ENCODE measurements at places on chromosomes 1 and 21. TPM values are rescaled to one million over a fixed set of nuclear protein-coding genes. Genes with fewer than 3 reads are reported as not detected.

The TRIM67 gene
- polyA plus RNA-seq = not detected

DNA sequence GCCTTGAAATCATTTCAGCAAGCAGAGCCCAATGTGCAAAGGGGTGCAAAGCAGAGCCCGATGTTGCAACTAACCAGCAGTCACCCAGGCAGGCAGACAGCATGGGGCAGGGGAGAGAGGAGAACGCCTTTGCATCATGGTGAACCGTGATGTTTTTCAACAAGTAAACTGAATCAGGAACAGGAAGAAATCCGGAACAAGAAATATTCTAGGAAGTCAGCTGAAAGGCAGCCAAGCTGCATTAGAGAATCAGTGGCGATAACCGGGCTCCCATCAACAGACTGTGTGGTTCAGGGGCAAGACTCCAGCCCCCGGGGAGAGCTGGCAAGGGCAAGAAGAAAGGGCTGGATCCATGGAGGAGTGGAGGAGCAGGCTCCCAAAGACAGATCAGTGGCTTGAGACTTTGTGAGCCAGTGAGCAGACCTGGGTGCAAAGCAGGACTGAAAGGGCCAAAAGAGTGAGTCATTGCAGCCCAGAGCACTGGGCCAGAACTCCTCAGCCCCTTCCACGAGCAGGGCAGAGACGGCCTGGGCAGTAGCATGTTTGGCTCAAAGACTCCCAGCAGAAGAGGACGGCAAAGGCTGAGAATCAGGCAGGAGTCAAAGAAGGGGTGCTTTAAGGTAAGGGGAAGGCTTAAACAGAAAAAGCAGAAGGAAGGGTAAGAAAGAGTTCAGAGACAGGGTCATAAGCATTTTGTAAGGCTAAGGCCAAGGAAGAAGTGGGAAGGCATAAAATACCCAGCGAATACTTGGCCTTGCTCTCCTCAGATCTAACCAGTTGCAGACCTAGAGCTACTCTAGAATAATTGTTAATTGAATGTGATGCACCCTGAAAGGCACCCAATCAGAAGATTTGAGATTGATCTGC lies 155.0 kb downstream of the SETD4 start:
- no peaks in the 10 kb centered on the region for H3K4me1 ChIP-seq
- H3K36me3 ChIP-seq = no peaks in the 10 kb centered on the region
- peak overlapping the region; percentile 31 for H3K27ac ChIP-seq

The AADACL3 gene
- polyA plus RNA-seq = not detected

GRCh38 chr1:183331091-183331742 lies 87.0 kb downstream of the NMNAT2 start:
- no peak overlapping the region for H3K4me3 ChIP-seq
- H3K4me1 ChIP-seq = peaks cover 19% of the 10 kb centered on the region
- no peaks in the 10 kb centered on the region for H3K36me3 ChIP-seq

DNA sequence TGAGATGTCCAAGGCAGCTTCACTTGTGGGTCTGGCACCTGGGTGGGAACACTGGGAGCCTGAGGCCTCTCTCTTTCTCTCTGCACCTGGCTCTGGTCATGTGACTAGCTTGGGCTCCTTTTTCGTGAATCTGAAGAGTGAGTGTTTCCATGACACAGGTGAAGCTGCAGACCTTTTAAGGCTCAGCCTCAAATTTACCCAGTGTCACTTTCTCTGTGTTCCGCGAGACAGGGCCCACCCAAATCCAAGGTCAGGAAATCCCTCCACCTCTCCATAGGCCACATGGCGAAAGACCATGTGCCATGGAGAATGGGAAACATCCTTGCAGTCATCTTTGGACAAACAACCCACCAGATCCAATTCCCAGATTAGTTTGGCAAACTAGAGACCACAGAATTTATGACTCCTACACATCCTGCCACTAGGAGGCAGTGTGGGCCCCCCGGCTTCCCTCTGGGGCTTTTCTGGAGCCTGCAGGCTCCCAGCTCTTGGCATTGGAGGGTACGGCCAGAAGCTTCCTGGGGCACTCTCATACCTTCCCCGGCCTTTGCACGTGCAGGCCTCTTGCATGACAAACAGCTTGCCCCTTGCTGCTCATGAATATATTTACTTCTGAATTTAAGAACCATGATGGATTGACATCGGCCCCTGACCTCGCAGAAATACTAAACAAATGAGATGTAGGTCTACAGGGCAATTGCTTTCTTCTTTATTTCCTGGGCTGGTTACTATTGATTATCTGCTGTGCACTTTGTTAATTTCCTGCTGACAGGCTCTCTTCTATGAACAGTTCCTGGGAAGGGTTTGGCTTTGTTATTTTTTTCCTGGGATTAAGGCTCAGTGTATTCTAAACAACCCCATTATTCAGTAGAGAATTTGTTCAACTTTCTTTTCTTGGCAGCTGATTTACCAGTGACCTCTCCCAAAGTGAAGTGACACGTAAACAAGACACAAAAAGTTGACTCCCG lies 180.7 kb downstream of the KAZN start:
- no peak overlapping the region for H3K4me3 ChIP-seq
- H3K36me3 ChIP-seq = no peaks in the 10 kb centered on the region
- no peaks in the 10 kb centered on the region for H3K27me3 ChIP-seq
- peak; percentile 6 for DNase-seq
- H3K4me1 ChIP-seq = no peaks in the 10 kb centered on the region
- no peak overlapping the region for H3K27ac ChIP-seq

GRCh38 chr1:19465123-19465522 lies 20.2 kb downstream of the CAPZB start:
- no peaks in the 10 kb centered on the region for H3K27me3 ChIP-seq
- no peaks in the 10 kb centered on the region for H3K36me3 ChIP-seq
- H3K27ac ChIP-seq = peak overlapping the region; percentile 45

Measured in heart right ventricle (tissue), 16 donors.